ENCODE measurements at places on chromosomes 7 and 10. TPM values are rescaled to one million over a fixed set of nuclear protein-coding genes. Genes with fewer than 3 reads are reported as not detected.

GRCh38 chr7:21671859-21672258 lies 129.0 kb downstream of the DNAH11 start:
- DNase-seq: no peak

The ADAM22 gene
- total RNA-seq: 0.26 TPM

DNA sequence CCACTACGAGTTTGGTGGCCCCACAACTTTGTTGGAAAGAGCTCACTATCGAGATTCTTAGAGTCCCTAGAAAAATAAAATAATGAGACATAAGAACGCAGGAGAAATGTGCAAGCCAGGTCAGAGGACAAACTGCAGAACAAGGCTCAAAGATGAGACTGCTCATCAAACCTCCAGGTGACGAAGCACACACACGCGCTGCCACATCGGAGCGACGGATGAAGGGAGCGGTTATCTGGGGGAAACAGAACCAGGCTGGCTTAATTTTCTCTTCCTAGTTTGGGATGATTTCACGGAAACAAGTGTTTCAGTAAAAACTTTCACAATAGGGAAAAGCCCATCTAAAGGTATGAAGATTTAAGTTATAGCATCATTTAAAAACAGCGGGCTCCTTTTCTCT lies 231.3 kb downstream of the SFMBT2 start:
- no peak for DNase-seq

The TAS2R5 gene
- 0.26 TPM for total RNA-seq

DNA sequence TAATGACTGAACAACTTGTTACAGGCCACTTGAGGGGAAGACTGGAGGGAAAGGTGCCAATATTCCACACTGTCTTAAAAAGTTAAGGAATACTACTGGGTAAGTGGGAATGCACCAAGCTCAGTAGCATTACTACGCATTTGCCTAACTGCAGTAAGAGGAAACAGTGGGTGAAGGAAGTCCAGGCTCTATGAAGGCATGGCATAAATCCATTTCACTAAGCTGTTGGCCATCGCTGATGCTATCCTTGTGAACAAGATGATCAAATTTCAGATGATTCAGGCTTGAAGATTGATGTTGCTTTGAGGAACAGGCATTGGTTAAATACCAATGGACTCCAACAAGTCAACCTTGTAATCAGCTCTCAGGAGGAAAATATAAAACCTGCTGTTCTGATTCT lies 44.2 kb upstream of the TES start:
- no peak for DNase-seq

The MAD1L1 gene
- total RNA-seq: 41.1 TPM

The OPN1SW gene
- not detected for total RNA-seq

DNA sequence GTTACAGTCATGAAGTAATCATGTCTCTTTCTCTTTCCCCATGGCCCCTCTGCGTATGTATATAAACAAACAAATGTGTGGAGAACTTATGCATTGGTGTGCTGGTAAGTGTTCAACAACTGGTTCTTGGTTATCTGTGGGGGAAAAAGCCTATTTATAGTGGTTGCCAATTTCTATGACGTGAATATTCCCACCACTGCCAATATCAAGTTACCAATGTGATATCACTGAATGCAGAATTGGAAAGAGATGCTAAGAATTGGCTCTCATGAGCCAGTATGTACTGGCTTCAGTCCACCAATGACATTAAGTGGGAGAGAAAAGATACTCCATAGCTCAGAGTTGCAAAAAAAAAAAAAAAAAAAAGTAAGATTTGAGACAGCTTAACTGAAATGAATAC lies 399.7 kb downstream of the REEP3 start:
- DNase-seq: no peak

- no peak for DNase-seq
Measured at GRCh38 chr10:37789590-37789989, 67.8 kb downstream of the ZNF248 start.

The BUD23 gene
- total RNA-seq: 38.0 TPM

GRCh38 chr7:132759482-132760243 lies 183.4 kb upstream of the PLXNA4 start:
- DNase-seq: no peak

- no peak for DNase-seq
Measured at GRCh38 chr7:155935005-155935557, 122.8 kb upstream of the SHH start.

GRCh38 chr7:122827763-122828162 lies 58.5 kb downstream of the CADPS2 start:
- no peak for DNase-seq

DNA sequence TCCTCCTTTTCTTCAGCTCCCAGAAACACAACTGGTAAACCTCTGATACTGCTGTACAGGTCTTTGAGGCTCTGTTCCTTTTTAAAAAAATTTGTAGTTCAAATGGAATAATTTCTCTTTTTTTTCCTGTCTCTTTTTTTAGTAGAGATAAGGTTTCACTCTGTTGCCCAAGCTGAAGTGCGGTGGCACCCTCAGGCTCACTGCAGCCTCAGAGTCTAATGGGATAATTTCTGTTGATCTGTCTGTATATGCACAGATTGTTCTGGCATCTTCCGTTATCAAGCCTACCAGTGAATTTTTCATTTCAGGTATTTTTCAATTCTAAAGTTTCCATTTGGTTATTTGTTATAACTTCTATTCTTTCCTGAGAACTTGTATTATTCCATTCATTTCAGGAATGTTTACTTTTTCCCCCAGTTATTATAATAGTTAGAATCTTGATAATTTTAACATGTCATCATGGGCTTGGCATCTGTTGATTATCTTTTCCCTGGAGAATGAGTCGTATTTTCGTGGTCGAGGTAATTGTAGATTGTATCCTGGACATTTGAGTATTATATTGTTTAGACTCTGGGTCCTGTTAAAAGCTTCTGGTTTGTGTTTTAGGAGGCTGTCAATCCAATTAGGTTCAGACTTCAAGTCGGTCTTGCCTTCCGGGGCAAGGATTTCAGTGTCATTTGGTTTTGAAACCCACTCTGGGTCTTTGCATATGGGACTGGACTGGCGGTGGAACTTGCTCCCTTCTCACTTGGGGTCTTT lies 24.5 kb downstream of the CRCP start:
- peak; percentile 19 for DNase-seq

GRCh38 chr10:88065383-88066049 lies 202.1 kb downstream of the PTEN start:
- no peak for DNase-seq

DNA sequence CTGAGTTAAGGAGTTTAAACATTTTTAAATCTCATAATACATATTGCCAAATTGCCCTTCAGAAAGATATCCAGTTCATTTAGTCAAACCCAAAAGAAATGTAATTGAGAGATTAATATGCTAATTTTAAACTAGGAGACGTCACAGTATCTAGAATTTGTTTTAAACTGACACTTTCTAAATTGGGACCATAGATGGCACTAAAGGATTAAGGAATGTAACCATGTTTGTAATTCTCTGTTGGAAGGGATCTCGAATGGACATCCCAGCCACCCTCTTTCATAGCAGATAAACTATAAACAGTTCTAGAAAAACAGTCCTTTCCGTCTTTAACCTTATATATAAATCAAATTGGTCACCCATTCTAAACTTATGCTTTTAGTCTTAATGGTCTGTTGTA lies 30.0 kb upstream of the SAMD9L start:
- peak; percentile 6 for DNase-seq
